ENCODE measurements at places on chromosomes 5 and 9.

- no peak for DNase-seq
Observed at GRCh38 chr5:96506376-96506775, 73.3 kb upstream of the PCSK1 start.

- DNase-seq: no peak
Observed at GRCh38 chr5:62960781-62961180, 382.2 kb downstream of the LRRC70 start.

GRCh38 chr9:125442452-125442851 lies 180.8 kb downstream of the GAPVD1 start:
- DNase-seq: no peak

- DNase-seq: no peak
Observed at GRCh38 chr5:58493141-58493540, 1.9 kb downstream of the GAPT start.

DNA sequence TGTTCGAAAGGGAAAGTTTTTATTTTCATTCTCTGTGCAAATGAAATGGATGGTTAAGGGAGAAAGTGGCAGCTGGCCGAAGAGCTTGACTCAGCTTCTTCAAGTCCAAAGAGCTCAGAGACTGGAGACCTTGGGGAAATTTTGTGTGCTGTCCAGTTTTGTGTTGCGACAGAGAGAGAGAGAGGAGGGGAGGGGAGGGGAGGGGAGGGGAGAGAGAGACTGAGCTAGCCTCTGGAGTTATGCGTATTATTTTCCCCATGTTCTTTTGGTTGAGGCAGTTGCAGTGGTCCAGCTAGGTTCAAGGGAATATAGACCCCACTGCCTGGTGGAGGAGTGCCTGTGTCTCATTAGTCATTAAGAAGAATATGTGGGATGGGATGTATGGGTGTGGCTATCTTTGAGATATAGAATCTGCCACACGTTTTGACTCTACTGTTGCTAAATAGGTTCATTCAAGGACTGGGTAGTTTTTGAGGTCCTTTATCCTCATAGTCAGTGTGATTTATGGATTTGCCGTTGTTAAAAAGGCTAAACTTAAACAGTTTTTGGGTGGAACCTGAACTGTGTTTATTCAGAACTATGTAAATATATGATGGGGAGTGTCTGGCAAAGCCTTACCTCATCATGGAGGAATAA lies 69.7 kb downstream of the ARHGAP26 start:
- DNase-seq: no peak

DNA sequence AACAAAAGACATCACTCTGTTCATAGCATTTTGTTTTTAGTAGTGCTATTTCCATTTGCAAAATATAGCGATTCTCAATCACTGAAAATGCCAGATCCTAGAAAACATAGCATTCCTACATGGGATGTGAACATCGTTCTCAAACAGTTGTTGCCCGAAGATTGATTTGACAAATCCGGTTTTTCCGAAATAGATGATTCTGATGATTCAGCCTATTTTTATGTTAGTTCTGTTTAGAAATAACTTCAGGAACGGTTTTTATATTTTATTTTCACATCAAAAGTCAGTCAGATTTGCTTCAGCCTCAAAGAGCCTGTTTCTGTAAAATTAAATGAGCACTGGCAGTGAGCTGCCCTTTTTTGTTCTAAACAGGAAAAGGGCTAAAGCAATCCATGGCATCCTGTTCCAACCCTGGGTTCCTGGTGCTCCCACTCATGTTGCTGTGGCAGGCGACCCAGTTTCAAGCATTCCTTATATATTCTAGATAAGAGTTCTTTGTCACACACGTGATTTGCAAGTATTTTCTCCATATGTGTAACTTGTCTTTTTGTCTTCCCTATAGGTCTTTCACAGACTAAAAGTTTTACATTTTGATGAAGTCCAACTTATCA lies 14.2 kb upstream of the PSIP1 start:
- no peak for DNase-seq

DNA sequence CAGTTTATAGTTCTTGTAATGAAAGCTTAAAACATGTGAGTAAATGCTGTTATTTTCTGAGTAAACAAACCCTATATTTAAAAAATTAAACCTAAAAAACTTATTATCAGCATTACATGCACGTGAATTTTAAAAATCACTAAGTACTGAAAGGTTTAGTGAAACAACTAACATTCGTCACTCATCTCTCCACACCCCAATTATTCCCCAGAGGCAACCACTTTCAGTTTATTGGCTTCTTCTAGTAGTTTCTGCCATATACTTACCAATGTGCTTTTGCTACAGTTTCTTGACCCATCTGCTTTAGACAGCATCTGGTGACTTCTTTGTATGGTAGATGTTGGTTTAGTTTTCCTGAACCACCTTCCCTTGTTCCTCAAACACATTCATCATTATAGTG lies 58.1 kb downstream of the ANGPTL2 start:
- DNase-seq: no peak

GRCh38 chr9:37760416-37761161 lies 7.0 kb downstream of the TRMT10B start:
- DNase-seq: no peak

DNA sequence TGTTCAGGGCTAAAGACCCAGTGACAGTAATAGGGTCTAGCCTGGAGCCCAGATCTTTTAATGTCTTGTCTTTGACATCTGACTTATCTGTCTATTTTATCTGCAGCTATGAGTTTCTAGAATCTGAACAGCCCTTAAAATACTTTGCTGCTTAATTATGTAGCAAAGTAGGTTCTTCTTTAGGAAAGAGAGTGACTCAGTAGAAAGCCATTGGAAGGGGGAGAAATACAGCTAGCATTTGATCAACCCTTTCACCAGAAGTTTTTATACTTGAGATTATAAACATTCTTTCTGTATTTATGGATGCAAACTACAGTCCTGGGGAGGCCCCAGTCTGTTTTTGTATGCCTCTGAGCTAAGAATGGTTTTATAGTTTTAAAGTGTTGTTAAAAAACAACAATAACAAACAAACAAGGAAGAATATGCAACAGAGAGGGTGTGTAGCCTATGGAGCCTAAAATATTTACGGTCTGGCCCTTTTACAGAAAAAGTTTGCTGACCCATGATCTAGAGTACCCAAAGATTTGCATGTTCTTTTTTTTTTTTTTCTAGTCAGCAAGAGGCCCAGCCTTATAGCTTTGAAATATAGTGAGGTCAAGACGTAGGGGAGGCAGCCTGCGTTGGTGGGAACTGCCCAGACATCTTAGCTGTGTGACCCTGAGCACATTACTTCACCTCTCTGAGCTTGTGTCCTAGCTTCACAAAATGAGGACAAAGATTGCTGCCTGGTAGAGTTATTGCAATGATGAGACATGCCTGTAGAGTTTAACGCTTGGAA lies 9.7 kb downstream of the GSN start:
- no peak for DNase-seq

DNA sequence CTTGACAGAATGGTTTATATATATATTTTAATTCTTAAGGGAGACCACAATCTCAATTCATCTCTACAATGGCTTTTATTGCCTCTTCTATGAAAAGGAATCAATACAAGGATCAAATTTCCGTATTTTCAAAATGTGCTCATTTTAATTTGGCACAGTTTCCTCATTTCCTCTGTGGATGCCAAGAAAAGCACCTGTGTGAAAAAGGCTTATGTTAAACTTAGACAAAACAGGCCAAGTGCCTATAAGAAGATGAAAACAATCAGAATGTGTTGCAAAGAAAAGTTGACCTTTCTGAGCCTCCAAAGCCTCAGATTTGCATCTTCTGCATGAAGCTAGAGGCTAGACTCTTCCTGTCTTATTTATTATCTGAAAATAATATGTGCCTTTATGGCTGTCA lies 173.7 kb upstream of the SLC12A2 start:
- no peak for DNase-seq

- peak; percentile 26 for DNase-seq
Observed at GRCh38 chr9:37921546-37922300, 17.8 kb upstream of the SLC25A51 start.

- no peak for DNase-seq
Observed at GRCh38 chr5:146540414-146540813, 24.4 kb upstream of the GPR151 start.

GRCh38 chr5:71838286-71838685 lies 119.2 kb downstream of the CARTPT start:
- DNase-seq: no peak

DNA sequence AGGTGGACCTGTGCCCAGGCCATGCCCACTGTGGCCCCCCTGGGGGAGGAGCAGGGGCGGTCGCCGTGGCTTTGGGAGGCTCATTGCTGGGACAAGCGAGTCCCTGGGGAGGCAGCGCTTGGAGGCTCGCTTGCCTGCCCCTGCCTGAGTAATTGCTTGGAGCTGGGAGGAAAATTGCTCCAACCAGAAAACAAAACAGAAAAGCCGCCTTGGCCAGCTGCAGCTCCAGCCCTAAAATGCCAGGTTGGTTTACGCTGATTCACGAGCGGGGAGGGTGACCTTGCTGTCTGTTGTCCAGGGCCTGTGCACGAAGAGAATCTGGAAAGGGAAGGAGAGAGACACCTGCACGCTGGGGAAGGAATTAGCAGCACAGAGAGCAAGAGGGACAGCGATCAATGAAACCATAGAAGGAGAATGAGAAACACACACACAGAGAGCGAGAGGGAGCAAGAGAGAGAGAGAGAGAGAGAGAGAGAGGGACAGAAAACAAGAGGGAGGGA lies 25.3 kb downstream of the NTNG2 start:
- no peak for DNase-seq

- DNase-seq: no peak
Observed at GRCh38 chr9:130820135-130820738, 14.8 kb upstream of the ABL1 start.

DNA sequence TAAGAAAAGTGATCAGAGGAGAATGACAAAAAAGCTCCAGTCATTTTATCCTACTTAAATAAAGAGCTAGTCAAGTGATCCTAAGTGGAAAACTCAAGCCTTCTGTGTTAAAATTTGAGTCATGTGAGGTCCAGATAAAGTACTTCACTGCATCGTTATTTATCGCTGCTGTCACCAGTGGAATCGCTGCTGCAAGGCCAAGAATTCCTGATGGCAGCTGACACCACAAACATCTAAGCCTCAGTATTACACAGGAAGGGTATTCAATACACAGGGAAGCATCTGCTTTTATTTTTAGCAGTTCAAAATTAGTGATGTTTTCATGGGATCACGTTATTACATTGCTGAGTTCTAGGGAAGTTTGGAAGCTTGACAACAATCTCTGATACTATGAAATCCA lies 190.3 kb downstream of the GOLPH3 start:
- DNase-seq: no peak

GRCh38 chr9:27532046-27532445 lies 2.4 kb upstream of the MOB3B start:
- DNase-seq: no peak

DNA sequence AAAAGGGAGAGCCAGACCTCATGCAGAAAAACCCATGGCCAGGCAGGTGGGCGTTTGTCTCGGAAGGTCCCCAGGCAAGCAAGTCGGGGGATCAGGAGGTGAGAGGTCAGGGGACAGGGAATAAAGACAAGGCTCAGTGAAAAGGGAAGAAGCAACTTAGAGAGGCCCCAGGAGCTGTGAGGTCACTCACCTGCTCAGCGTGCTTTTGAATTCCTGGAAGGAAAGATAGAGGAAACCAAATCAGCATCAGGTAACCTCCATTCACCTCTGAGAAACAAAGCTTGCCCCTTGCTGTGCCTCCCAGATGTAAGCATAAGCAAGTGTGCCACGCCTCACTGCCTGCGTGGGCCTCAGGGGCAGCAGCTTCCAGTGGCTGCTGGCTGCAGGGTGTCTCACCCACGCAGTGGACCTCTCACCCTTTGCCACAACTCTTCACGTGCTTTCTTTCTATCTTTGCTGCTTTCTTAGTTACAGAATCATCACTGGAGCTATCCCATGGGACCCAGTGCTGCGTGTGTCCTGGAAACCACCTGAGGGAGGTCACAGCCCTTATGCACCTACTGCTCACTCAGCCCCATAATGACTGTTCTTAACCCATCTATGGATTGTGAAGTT lies 6.0 kb downstream of the TRIM7 start:
- DNase-seq: no peak

DNA sequence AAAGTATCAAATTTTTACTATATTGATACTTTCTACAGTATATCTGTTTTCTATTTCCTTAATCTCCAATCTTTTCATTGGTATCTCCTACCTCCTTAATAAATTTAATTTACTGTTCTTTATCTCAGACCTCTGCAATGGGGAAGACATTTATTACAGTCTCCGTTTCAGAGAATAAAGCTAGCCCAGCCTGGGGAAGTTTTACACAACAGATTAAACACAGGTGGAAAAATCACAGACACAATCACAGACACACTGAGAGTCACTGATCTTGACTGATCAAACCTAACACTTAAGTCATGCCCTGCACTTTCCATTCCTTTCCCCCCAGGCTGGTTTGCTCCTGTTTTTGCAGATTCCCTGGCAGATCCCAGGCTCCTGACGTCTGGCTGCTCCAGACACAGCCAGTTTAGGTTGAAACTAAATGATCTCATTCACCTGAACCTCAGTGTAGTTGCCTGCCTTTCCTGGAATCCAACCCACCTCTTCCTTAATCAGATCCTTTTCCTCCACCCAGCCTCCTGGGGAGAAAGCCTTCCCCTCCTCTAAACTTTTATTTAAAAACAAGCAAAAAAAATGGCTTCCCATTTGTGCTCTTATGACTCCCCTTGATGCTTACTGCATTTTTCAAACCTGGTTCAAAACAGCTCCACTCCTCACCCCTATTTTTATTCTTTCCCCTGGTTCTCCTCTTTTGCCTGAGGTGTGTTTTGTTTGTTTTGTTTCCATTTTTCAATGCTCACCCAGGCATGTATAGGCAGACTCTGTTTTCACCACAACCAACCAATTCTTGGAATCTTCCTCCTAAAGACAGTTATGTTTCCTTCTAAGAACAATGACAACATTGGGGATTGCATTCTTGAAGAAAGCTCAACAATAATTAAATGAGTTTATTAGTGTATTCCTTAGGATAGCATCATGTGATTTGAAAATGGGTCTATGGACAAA lies 29.5 kb upstream of the OSMR start:
- DNase-seq: no peak

- no peak for DNase-seq
Observed at GRCh38 chr5:31982621-31983020, 191.5 kb downstream of the GOLPH3 start.

- DNase-seq: no peak
Observed at GRCh38 chr9:127264462-127265219, at the start of gene GARNL3. GARNL3 (plus strand) TSS chr9:127264774; CDS start chr9:127264878, 104 bp downstream.

DNA sequence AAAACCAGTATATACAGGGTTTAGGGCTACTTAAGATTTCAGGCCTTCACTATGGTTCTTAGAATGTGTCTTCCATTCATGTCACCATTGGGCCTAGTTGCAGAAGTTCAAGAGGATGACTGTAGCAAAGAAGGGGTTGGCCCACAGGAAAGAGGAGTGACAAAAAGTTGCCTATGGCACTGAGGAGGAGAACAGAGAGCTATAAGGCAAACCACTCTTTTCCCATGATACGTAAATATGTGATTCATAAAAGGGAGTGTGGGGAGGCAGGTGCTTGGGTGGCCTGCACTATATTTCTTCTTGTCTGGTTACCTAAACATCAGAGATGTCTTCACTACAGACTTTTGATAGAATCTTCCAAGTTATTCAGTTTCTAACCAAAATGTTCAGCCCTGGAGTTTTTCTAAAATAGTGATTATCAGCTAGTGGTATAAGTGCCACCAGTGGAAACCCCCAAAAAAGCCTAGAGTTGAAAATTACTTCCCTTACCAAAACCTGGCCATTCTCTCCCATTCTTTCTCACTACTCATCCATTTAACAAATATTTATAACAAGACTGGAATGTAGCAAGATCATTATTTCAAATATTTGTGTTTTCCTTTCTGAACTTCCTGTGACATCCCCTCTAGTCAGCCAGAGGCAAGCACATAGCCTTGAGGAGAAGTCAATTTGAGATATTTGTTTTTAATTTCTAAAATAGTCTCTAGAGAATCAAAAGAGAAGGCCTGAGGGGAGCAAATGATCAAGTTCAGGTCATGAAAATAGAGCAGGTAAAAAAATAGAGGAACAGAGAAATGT lies 367.4 kb downstream of the EFNA5 start:
- DNase-seq: no peak
